ENCODE measurements at places on chromosomes 3 and 15. TPM values are rescaled to one million over a fixed set of nuclear protein-coding genes. Genes with fewer than 3 reads are reported as not detected.

Gene CFAP161
- total RNA-seq = not detected

Gene RTP3
- not detected for total RNA-seq

- DNase-seq = no peak
Observed at GRCh38 chr15:58839485-58839884, 68.4 kb downstream of the MINDY2 start.

GRCh38 chr3:196970547-196971093 is 2.0 kb upstream of the PIGZ start:
- DNase-seq = no peak

GRCh38 chr15:38608682-38609081 is 44.1 kb upstream of the RASGRP1 start:
- DNase-seq = no peak

- DNase-seq = peak; percentile 70
Observed at GRCh38 chr15:91099995-91100813, at the start of gene SV2B. TSS of gene SV2B (plus strand) at chr15:91100257. CDS start at chr15:91226264, 126,007 bp downstream.

GRCh38 chr3:127445581-127446343 is 144.8 kb downstream of the TPRA1 start:
- DNase-seq = peak; percentile 23

- DNase-seq = no peak
Observed at GRCh38 chr3:126837773-126838172, 133.7 kb downstream of the CHCHD6 start.

- no peak for DNase-seq
Observed at GRCh38 chr15:51782357-51782896, 31.0 kb downstream of the TMOD2 start.

- DNase-seq = no peak
Observed at GRCh38 chr15:92565351-92566125, 90.0 kb downstream of the FAM174B start.
